ENCODE measurements at places on chromosomes 12 and 14. TPM values are rescaled to one million over a fixed set of nuclear protein-coding genes. Genes with fewer than 3 reads are reported as not detected.

MUCL1 gene
- total RNA-seq = not detected

IGF1 gene
- total RNA-seq = 31.0 TPM

AJUBA gene
- total RNA-seq = 27.0 TPM

SELPLG gene
- 12.4 TPM for total RNA-seq

AVPR1A gene
- total RNA-seq = 1.4 TPM

PLA2G1B gene
- not detected for total RNA-seq

SRRM4 gene
- total RNA-seq = not detected

RPL10L gene
- total RNA-seq = not detected

NGB gene
- total RNA-seq = not detected

RNASE2 gene
- not detected for total RNA-seq

MYBPC1 gene
- total RNA-seq = 0.15 TPM

CFAP54 gene
- 3.0 TPM for total RNA-seq

HPD gene
- 5.0 TPM for total RNA-seq

CCDC38 gene
- not detected for total RNA-seq

STON2 gene
- 11.6 TPM for total RNA-seq

Measured in gastroesophageal sphincter (tissue), 4 donors.